ENCODE measurements at places on chromosomes 1 and 21.

DNA sequence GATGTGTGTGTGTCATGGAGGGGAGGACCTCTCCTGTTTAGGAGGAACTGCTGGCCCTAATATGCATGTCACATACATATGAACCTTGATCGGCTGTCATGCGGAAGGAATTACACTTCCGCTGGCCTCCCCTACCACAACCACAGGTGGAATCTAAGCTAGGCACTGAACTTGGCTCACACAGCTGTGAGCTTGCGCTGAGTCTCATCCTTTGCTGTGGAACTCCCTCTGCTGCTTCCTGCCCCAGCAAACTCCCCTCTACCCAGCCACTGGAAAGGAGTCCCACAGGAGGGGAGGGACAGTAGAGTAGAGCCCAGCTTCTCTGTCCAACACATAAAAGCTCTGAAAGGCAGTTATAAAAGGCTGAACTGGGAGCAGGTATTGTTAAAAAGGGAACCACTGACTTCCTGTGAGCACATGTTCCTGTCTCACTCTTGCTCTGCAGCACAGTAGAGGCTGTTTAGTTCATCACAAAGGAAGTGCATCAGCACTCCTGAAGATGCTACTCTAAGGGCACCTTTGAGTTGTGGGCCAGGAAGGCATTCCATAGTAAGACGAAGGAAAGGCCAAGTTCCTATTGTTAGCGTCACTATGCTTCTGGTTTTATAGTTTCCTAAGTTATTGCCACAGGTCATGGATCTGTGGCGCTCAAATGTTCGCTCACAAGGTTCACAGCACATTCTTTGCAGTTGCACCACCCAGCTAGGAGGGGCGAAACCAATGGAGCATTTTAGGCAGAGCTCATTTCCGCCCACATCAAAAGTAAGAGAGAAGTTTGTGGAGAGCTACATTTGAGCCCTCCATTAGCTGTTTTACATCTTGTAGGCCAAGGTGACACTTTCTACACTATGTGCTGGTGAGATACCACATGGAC is 17.7 kb upstream of the PTPRC start:
- peak; percentile 44 for DNase-seq

DNA sequence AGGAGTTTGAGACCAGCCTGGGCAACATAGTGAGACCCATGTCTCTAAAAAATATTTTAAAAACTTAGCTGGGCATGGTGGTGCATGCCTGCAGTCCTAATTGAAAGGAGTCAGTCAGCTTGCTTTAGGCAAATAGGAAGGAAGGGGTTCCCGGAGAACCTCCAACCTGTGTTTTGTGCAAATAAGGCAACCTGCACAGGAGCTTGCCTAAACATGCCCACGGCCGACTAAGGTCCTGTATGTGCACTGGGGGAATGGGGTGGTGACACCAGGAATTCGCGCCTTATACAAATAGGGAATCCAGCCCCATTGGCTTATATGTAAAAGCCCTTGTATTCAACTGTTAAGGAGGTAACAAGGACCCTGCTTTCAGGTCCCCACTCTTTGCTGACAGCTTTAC is 429.2 kb upstream of the ZP4 start:
- DNase-seq = no peak

- DNase-seq = no peak
Measured at GRCh38 chr1:41882486-41882885, 36.2 kb downstream of the HIVEP3 start.

DNA sequence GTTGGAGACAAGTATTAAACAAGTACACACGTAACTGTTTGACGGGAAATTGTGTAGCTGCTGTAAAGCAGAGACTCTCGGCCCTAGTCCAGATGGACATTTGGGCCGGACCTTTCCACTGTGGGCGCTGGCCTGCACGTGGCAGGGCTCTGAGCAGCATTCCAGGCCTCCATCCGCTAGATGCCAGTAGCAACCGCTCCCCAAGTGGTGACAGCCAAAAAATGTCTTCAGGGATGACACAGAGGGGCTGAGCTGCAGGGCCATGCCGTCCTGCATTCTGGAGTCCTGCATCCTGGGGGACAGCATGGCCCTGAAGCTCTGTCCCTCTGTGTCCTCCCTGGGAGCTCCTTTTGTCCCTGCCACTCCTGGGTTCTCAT is 24.8 kb downstream of the A3GALT2 start:
- DNase-seq = no peak

DNA sequence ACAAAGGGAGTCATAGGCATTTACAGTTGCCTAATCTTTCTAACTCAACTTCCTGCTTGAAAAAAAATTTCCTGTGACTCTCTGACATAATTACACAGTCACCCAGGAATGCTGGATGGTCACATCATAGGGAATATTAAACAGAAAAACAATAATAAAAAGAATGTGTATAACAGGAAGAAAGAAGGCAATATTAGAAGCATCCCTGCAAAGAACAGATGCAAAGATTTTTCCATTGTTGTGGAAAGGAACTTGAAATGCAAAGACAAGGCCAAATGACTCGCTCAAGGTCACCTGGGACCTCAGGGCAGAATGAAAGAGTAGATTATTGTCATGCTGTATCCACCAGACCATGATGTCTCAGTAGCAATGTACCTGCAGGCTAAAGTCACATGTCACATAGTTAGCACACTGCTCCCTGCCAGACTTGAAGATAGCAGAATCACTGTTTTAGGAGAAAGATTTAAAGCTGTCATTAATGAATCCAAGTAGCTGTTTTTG is 184.3 kb downstream of the CYYR1 start:
- no peak for DNase-seq

DNA sequence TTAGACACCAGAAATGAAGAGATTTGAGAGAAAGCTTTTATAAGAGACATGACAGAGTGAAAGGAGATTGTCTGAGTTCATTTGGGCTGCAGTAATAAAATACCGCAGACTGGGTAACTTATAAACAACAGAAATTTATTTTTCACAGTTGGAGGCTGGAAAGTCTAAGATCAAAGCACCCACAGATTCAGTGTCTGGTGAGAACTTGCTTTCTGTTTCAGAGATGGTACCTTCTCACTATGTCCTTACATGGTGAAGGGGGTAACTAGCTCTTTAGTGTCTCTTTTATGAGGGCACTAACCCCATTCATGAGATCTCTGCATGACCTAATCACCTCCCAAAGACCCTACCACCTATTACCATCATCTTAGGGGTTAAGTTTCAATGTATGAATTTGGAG is 30.9 kb upstream of the FCRL4 start:
- no peak for DNase-seq

DNA sequence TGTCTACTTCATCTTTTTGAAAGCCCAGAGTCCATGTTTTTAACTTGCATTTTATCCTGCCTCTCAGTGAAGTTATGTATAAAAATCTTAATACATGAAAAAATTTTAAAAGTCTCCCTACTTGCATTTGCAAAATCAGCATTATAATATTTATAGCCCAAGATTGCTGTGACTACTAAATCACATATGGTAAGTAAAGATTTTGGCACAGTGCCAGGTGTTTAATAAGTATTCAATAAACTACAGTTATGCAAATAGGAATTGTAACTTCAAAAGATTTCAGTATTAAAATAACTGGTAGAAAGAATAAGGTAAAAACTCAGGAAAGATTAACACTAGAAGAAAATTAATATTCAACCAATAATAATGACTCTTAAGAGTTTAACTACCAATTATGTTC is 641.7 kb downstream of the LRRIQ3 start:
- no peak for DNase-seq

DNA sequence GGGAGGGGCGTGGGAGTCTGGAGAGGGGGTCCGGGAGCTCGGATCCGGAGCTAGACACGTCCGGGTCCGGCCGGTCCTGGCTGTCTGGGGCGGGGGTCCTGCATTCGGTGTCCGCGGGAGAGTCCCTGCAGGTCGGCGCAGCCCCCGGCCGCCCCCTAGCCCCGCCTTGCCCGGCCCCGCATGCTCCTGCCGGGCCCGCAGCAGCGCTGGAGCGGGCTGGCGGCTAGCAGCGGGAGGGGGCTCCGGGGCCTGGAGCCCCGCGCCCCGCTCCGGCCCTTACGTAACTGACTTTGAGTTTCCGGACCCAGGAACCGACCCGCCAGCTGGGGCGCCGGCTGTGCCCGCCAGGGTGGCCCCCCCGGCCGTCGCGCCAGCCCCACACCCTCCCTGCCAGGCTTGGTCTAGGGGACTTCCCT is 26.9 kb upstream of the EPB41 start:
- peak; percentile 50 for DNase-seq

- DNase-seq = no peak
Measured at GRCh38 chr1:21255943-21256320, 34.3 kb downstream of the ECE1 start.

DNA sequence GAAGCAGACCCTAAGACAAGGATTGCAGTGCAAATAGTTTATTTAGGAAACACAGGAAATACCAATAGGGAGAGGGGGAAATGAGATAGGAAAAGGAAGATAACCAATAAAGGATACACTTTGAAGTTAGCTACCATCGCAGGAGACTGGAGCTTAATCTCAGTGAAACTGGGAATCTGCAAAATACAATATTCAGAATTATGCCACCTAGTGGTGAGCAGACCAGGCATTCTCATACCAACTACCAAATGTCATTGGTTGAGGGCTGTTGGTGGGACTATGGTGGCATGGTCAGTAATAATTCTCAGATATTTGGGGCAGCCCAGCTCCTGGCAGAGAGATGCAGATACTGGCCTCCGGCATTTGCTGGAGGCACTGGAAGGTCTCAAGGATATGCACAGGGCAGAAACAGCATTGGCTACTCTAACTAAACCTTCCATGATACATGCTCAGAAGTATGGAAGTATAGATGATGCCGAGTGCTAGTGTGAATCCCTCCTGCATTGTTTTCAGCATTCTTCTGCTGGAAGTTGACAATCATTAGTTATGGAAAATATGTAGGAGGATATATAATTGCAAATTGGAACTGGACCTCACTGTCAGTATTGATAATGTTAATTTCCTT is 11.8 kb upstream of the ZFP69B start:
- no peak for DNase-seq

GRCh38 chr1:245837718-245838117 is 669.4 kb downstream of the SMYD3 start:
- no peak for DNase-seq

DNA sequence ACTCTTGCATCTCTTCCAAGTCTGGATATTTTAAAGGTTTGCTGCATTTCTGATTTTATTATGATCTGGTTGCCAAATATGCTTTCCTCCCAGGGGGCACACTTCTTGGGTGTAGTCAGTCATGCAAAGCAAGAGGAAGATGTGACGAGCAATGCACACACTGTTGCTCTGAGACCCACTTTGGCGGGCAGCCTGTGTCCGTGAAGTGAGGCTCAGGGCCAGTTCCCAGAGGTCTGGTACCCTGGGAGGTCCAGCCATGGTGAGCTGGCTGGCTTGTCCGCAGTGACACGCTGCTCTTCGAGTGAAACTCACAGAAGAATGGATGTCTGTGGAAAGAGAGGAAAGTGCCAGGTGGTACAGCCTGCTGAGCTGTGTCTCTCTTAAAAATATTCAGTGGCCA is 52.8 kb upstream of the EDN2 start:
- DNase-seq = no peak

DNA sequence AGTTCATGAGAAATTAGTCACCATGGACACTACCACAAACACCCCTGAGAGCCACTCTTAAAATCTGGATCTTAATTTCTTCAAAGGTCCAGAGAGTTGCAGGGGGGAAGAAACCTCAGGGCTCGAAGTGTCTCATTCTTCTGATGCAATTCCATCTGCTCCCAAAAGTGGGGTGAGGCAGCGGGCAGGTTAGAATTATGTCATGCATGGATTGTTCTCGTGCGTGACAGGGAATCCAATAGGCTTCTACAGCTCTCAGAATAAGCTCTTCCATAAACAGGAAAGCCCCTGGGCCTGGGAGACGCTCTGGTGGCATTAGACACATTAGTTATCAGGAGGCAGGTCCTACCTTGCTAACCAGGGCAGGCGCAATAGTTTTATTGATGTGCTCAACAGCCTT is 8.4 kb downstream of the ENO1 start:
- no peak for DNase-seq

DNA sequence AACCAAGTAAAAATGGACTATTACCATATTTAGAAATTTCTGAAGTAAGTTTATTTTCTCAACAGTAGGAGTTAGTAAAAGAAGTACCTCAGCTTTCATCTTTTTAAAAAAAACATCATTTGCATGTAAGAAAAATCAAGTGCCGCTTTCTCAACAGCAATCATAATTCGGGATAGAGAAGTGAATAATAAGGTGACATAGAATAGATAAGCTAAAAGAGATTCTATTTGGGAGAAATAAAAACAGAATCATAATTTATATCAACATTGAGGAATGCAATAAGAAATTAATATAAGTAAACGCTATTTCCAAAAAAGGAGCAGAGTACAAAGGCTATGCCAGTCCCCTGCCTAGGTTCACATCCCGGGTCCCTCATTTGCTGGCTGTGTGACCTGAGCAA is 330.9 kb upstream of the GREM2 start:
- no peak for DNase-seq

- no peak for DNase-seq
Measured at GRCh38 chr1:101507547-101507971, 270.7 kb downstream of the S1PR1 start.

GRCh38 chr1:241800640-241801039 is 47.4 kb upstream of the EXO1 start:
- no peak for DNase-seq

DNA sequence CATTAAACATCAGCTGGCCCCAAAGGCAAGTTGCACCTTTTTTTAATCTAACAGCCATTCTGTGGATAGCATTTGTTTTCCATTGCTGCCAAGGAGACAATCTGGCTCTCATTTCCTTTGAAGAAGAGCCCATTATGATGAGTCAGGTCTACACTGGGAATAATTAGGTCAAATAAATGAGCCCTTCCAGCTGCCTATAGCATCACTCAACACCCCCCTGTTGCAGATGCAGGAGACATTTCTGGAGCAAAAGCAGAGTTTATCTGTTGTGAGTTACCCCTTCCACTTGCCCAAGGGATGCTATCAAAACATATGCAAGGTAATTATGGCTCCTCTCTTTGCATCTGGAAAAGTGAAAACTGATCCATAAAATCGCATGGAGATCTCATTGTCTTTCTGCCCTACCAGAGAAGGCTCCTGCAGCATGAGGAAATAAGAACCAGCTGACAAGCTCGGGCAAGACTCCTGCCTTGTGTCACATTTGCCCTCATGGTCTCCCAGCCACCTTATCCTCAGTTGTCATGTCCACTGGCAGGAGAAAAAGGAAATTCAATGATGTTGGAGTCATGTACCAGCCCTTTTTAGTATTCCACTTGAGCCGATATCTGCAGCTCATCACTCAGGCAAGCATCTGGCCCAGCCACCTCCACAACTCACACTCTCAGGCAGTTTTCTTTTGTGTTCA is 135.9 kb downstream of the SLC30A10 start:
- no peak for DNase-seq

- no peak for DNase-seq
Measured at GRCh38 chr1:230365723-230366307, 60.3 kb downstream of the PGBD5 start.

DNA sequence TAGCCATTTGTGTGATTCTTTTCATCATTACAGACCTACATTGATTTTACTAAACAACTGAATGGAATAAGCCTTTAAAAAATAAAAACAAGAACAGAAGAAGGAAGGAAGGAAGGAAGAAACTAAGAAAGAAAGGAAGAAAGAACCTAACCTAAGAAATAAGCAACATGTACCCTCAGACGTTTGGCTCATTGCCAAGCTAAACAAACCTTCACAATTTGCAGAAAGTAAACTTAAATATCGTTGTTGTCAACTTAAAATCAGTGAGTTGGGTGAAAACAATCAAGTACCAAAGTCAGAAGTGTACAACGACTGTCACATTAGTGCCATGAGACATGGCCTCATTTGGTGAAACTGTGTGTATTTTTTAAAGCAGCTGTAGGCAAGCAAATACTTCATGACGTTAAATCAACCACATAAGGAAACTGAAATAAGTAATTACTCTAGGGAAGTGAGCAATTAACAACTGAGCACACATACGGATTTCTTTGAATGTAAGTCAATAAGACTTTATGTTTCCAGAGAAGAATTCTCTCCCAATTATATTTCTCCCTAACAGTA is 313.1 kb upstream of the TMPRSS15 start:
- no peak for DNase-seq

Measured in activated T-helper 1 cell treated with Interleukin-2 at 50 U/mL for 16 hours (primary cell).